Activated CD4-positive, alpha-beta T cell treated with anti-CD3 and anti-CD28 coated beads, Interleukin-2, Interleukin-6, amounts not matched to agents 100 ng/mL and 50 ng/mL, durations not matched to agents 16 hours and 8 hours (primary cell): ENCODE measurements at places on chromosomes 6 and 20.

DNA sequence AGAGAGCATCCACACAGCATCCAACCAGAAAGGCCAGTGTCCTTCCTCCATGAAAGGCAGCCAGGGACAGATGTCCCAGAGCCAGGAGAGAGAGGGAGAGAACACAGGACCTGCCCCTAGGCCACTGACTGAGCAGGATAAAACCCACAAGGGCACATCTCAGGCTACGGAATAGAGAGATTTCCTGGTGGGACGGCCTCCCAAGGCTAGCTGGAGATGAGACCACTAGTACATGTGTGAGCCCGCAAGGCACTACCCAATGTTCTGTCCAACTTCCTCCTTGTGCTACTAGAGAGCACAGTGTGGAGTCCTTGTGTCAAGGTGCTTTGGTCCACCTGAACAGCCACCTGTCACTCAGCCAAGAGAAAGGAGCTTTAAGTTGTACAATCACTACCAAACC, 44.2 kb downstream of the PLCG1 start:
- DNase-seq = no peak

DNA sequence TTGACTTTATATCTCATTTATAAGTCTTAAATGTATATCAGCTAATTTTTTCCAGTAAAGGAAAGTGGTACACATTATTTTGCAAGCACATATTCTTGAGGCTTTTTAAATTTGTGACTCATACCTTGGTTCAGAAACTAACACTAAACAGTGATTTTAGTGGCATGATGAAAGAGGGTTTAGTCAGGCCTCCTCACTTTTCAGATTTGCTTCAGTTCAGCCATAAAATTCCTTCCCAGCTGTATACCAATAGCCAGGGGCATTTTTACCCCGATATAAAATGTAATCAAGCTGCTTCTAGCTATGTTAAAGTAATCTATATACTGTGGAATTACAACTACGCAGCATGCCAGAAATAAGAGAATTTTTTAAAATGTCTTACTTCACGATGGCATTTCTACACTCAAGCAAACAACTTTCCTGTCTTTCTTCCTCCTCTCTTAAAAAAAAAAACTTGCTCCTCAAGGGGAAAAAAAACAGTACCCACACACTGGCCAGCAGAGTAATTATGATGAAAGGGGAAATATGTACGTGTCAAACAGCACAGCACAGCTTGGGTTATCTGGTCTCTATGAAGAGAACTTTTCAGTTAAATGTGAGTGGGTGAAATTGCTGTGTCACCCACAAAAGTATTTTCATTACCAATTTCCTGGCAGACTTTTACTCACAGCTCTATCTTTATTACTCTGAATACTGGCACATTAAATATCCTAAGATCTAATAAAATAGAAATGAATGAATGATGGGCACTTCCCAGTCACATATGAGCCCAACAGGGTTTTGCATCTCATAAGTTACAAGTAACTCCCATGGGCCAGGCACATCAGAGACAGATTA, 244.8 kb upstream of the TENT5A start:
- peak; percentile 23 for DNase-seq

DNA sequence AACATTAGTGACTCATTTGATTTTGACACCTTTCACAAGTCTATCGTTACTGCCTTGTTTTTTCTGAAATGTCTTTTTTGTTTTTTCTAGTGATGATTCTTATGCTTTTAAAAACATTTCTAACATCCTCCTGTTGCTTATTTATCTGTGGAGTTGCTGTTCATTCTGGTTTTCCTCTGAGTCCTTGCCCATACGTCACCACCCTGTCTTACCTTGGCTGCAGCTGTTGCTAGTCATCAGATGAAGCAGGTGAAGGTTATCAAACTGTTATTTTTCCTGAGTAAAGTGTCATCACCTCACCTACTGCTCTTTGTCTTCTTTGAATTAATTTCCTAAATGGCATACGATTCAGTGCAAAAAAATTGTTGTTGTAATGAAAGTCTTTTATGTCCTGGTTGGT, 376.6 kb downstream of the GRIK2 start:
- no peak for DNase-seq

- DNase-seq = no peak
These were observed 437.3 kb upstream of the HTR1E start for GRCh38 chr6:86500035-86500434.

- DNase-seq = peak; percentile 53
These were observed 250.4 kb downstream of the FOXA2 start for GRCh38 chr20:22333885-22334545.

- DNase-seq = no peak
These were observed 109.7 kb upstream of the FOXQ1 start for GRCh38 chr6:1202201-1202600.

- DNase-seq = no peak
These were observed 84.0 kb downstream of the RAMACL start for GRCh38 chr6:166502453-166502852.

DNA sequence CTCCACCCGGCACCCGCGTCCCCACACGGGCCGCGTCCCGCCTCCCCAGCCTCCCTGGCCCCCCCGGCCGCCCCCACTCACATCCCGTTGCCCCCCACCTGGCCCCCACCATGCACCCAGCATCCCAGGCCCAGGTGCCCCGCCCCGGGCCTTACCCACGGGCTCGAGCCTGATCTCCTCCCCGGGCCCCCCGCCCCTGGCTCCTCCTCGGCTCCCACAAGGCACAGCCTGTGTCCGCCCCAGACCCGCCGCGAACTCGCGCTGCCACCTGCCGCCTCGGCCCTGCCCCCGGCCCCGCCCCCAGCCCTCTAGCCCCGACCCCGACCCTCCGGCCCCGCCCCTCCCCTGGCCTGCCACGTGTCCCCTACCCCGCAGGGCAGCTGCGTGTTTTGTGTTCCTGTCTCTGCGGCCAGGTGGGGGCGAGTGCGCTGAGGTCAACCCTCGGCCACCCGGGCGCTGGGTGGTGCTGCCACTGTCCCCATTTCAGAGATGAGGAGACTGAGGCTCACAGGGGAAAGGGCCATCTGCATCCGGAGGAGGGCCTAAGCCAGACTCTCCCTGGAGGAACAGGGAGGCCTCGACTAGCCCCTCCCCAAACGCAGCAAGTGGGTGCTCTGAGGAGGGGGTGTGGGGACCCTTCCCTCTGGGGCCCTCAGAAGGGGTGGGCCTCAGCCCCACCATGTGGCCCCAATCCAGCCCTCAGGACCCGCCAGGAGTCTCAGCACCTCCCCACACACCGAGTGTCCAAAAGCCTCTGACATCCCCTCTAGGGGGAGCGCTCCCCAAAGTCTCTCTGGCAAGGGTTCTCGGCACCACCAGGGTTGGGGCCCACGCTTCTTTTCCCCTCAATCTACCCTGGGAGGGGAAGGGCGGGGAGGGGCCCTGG, 99.8 kb downstream of the TAF4 start:
- DNase-seq = no peak

DNA sequence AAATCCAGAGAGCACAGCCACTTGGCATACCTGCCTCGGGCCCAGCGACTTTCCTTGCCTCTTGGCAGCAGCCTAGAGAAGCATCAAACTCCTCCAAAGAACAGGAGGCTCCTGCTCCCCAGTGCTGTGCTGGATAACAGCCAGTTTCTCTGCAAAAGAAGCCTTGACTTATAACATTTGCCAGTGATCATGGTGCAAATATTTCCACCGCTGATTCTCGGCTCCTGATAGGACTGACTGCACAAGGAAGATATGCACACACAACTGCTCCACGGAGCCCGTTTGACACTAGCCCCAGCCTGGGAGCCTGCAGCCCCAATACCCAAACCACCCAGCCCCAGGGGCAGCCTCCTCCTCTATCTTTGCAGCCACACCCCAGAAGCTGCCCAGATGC, 17.5 kb downstream of the ACSS1 start:
- no peak for DNase-seq

DNA sequence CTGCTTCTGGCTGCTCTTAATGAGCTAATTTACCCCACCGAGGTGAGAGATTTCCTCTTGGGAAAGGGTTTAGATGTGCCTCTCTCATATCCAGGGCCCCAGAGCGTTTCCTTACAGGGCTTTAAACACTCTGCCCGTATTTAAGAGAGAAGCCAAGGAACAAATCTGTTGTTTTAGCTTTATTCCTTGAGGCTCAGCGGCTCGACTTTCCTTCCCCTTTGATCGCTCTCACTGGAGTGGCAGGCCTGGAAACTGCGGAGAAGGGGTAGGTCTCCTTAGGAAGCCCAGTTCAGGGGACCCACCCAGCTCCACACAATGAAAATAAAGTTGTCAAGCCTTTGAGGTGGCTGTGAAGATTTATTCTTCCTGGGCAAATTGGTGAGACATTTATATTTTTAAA, 132.0 kb upstream of the JAG1 start:
- DNase-seq = no peak

DNA sequence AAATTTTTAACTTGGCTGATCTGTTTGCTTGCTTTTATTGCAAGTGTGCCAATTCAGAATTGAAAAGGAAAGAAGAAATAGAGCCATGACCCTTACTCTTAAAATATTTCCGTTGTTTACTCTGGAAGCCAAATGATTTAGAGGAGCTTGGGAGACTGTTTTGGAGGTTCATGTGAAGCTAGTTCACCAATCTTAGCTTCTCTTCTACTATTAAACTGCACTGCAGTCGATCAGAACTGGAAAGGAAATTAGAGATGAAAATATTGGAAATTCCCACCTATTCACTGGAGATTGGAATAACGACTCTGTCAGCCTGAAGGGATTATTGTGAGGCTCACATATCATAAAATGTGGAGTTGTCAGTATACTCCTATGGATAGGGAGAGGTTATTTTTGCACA, 81.8 kb downstream of the MLIP start:
- no peak for DNase-seq

- DNase-seq = no peak
These were observed 32.0 kb downstream of the TRERF1 start for GRCh38 chr6:42419490-42420280.

DNA sequence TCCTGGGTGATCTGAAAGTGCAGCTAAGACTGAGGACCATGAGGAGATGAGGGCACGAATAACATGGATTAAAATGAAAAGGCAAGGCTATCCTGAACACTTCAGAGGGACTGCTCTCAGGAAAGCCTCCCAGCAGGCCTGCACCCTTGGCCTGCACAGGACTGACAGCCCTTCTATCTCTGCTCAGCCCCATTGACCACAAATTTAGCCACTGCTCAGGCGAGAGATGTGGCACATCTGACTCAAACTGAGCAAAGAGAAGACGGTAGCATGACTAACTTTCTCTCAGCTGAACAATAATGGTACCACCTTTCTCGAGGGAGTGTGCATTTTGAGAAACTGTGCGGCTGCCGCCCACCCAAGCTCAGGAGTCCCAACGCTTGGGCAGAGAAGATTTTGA, 257.5 kb downstream of the ADGB start:
- DNase-seq = peak; percentile 81

DNA sequence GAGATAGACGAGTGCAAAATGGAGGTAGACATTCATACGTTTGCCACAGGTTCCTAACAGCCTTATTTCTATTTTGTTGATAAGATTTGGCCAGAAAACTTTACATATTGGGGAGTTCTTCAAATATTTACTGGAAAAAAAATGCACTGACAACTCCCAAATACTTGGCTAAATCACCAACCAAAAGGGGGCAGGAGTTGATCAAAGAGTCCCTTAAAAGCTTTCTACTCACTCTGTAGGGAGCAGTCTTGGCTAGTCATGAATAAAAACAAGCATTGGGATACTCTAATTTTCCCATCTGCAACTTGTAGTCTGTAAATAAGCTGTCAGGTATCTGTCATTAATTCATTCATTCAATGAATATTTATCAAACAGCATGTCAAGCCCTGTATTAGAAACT, 18.4 kb downstream of the TENT5A start:
- no peak for DNase-seq

- DNase-seq = peak; percentile 56
These were observed 65.5 kb upstream of the BTN3A2 start for GRCh38 chr6:26299286-26300042.

- DNase-seq = no peak
These were observed 136.0 kb upstream of the PRND start for GRCh38 chr20:4585758-4586157.

DNA sequence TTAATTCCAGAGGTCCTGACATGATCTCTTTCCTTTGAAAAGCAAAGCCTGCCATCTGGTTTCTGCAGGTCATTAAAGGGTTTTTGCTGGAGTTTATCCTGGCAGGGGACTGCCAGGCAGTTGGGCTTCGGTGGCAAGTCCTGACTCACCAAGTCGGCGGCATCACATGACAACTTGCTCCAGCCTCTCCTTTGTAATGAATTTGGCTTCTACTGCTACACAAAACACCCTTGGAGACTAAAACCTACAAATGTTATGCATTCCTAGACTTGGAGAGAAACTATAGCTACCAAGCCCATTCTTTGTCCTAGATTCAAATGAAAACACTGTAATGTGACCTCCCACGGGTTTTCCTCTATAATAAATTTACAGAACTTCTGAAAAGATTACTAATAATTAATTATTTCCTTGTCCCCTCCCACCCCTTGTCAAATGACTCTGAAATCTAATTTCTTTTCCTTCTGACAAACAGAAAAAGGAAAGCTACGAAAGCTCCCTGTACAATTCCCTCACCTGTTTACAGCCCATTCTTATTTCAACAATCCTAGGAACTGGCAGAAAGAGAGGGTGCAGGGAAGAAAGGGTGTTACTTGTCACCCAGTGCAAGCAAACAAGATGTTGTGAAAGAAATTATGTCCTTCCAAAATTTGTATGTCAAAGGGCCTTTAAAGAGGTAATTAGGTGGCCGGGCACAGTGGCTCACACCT, 62.9 kb downstream of the QRSL1 start:
- no peak for DNase-seq

DNA sequence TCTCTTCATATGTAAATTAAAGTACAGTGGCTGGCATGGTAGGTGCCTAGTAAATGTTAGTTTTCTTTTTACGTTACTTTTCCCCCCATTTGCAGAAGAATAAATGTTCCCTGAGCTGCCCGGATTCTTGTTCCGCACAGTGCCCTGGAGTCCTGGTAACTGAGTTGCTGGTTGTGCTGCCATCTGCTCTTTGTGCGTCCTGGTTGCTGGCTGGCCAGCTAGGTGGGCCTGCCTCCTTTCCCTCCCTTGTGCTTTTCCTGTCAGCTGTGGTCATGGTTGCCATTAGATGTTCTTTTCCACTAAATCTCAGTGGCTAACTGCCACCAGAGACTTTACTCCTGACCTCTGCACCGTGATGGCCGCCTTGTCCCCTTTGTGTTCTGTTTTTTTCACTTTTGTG, 28.6 kb downstream of the CEP43 start:
- DNase-seq = no peak

- no peak for DNase-seq
These were observed 16.8 kb downstream of the SOX4 start for GRCh38 chr6:21610341-21610740.

- DNase-seq = no peak
These were observed 99.0 kb upstream of the SOX4 start for GRCh38 chr6:21494505-21494904.

DNA sequence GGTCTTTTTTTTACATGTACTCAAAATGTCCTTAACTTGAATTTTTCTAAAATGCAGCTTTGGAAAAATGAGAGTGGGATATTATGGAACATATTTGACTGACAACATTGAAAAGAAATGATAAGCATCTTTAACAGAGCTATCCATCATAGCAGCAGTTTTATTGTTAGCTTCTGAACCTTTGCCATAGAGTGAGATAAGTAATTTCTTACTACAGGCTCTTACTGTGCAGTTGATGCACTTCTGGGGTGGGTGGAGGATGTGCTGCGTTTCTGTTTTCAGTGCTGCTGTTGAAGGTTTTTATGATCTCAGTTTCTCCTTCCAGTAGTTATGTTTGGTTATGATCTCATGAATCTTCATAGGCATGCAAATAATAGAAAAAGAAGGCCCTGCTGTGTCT, 267.0 kb downstream of the TMEM242 start:
- DNase-seq = peak; percentile 38

- DNase-seq = no peak
These were observed 34.6 kb upstream of the SMIM28 start for GRCh38 chr6:138343112-138343511.
